ENCODE measurements at places on chromosomes 16 and 17.

DNA sequence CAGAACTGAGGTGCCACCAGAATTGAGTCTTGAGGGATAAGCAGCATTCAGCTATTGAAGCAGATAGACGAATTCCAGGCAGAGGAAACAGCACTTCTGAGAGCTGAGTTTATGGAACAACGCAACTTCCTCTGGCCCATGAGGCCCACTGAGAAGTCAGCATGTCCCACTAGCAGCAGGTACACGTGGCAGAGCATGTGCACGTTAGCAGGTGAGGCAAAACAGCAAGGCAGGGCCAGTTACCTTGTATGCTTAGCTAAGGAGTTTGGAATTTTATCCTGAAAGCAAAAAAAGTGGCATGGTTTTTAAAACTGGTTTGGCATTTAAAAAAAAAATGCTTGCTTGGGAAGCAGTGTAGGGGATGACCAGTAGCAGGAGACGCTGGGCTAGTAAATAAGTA lies 305.6 kb downstream of the CPPED1 start:
- no peak for DNase-seq

GRCh38 chr16:8720080-8720966 lies 45.9 kb downstream of the ABAT start:
- peak; percentile 41 for DNase-seq

DNA sequence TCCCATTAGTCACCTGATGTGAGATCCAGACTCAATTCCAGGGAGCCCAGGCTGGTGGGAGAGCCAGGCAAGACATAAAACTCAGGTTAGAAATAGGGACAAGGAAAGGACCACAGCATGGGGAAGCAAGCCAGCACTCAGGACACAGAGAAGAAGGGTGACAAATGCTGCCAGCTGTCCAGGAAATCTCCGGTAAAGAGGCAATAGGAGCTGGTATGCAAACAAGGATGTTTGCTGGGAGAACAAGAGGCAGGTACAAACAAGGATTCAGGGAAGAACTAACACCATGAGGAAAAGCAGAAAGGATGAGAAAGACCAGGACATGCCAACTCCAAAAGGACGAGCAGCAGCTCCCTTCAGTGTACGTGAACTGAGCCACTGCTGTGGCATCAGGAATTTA lies 10.2 kb upstream of the TXNDC11 start:
- no peak for DNase-seq

DNA sequence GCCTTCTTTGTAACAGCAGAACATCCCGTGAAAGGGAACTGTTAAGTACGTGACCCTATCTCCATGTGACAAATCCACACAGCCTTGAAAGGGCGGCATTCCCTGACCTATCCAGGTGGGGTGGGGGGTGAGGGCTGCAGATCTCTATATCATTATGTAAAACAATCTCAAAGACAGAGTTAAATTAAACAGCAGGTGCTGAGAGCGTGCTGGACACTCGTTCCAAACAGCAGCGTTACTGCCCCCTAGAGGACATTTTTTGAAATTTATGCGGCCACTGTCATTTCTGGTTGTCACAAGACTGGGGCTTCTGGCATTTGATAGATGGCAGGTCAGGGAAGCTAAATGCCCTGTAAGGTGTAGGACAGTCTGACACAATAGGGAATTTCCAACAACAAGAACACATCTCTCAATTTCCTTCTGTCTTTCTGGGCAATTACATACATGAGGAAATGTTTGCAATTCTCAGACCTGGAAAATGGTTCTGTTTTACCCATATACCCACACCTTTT lies 6.7 kb upstream of the SLC25A39 start:
- peak; percentile 20 for DNase-seq

- DNase-seq, result no peak
These were observed 27.8 kb upstream of the CDR2 start for GRCh38 chr16:22402191-22402590.

- DNase-seq, result no peak
These were observed 66.0 kb downstream of the CDK12 start for GRCh38 chr17:39527220-39527813.

DNA sequence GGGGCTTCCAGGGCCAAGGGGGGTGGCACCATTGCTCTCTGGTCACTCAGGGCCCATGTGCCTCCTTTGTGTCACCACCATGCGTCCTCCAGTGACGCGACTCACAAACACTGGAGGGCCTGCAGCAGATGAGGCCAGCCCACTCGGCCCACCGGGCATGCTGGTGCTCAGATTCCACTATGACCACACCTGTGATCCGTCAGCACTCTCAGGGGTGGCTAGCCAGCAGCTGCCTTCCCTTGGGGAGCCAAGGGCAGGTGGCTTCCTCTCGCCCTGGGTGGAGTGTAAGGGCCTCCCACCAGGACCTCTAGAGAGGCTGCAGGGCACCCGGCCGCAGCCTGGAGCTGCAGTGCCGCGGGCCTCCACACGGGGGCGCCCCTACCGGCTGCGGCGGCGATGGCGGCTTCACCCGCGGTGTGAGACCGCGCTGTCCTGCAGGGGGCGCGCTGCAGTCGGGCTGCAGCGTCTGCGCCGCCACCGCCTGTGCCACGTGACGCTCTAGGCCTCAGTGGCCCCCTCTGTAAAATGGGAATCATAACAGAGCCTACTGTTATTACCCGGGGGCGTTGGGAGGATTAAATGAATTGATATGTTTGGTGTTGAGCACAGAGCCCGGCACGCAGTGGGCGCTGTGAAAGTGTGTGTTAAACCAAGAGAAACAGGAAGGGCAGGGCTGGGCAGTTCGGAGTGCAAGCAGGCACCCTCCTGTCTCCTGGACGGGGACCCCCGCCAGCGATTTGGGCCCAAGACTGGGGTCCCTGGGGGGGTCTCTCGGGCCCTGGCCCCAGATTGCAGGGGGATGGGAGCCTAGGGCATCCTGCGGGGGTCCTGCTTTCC lies 192.4 kb upstream of the GSE1 start:
- DNase-seq, result no peak
